ENCODE measurements at places on chromosomes 3 and 15.

DNA sequence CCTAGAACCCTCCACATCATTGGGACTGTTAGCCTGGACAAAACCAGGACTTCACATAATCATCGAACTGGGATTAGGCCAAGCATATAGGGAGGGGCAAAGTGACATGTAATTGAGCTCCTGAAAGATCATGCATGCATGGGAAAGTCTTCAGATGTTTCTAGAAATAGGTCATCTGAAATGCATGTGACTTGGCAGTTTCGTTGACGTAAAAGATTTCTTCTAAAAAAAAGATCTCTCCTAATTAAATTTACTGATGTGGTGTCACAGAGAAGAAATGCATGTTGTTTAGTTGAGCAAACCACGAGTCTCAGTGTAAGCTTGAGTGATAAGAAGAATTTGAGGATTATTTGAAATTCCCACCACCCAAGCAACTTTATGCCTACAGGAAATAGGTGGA lies 70.0 kb upstream of the LIMD1 start:
- no peak for DNase-seq

DNA sequence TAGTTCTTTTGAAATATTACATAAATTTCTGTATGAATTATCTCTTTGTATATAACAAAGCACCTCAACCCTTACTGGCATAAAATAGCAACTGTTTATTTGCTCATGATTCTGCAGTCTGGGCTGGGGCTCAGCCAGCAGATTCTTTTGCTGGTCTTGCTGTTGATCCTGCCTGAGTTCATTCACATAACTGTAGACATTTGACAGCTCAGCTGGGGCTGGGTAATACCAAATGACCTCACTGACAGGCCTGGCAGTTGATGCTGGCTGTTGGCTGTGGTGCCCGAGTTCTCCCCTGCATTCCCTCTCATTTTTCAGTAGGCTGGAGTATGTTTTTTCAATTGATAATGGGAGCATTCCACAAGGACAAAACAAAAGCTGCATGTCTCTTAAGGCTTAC lies 449.9 kb upstream of the GOLIM4 start:
- peak; percentile 4 for DNase-seq

DNA sequence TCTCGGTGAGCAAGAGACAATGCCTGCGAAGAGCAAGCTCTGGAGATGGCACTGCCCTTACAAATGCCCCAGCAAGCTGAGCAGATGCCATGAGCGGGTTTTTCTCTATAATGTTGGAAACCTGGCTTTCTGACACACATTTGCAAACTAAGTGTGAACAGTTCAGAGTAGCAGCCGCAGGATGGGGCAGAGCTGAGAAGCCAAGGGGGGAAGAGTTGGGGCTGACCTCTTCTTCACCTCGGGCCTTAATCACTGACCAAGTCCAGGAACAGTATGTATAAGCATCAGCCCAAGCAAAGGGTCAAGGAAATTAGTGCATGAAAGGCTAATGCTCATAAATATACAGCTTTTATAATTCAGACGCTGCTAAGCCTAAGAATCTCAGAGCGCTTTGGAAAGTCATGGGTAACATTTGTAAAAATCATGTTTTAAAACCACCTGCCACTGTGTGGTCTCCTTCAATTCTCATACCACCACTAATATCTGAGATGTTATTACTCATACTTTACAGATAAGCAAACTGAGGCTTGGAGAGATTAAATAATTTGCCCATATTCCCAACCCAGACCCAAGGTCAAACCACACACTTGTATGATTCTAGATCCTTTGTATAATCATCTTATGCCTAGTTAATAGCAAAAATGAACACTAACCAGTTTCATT lies 603.4 kb downstream of the FOXP1 start:
- DNase-seq, result no peak

DNA sequence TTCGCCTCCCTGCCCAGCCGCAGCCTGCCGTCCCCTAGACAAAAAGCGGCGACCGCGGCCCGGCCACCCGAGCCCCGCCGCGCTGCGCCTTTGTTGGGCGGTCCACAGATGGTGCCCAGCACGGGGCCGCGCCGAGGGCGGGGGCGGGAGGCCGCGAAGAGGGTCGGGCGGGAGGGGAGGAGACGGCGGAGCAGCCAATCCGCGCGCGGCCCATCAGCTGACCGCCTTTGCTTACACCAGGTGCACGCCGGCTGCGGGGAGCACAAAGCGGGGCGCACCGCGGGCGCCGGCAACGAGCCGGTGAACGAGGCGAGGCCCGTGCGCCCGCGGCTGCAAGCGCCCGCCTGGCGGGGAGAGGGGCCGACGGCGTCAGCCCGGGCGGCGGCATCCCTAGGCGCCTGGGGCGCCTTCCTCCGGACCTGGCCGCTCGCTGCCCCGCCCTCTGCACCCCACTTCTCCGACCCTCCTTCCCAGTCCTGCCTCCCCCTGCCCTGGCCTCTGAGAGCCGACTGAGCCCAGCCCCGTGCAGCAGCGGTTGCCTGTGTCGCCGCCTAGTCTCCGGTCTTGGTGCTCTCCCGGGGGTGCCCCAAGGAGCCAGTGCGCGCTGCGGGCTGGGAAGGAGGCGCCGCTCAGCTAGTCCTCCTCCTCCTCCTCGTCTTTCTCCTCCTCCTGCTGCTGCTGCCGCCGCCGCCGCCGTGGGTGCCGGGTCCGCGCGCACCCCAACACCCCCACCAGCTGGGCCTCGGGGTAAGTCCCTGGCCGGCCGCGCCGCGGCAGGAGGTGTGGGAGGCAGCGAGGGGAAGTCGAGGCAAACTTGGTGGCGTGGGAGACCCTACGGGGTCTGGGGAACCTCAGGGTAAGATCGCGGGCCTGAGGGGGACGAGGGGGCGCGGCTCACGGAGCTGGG lies at the start of gene LRRN1:
Gene LRRN1 (plus strand): TSS at position 259 of the 907 bp plus-strand sequence. CDS start 45,211 bp downstream, outside the sequence.
- DNase-seq, result no peak

DNA sequence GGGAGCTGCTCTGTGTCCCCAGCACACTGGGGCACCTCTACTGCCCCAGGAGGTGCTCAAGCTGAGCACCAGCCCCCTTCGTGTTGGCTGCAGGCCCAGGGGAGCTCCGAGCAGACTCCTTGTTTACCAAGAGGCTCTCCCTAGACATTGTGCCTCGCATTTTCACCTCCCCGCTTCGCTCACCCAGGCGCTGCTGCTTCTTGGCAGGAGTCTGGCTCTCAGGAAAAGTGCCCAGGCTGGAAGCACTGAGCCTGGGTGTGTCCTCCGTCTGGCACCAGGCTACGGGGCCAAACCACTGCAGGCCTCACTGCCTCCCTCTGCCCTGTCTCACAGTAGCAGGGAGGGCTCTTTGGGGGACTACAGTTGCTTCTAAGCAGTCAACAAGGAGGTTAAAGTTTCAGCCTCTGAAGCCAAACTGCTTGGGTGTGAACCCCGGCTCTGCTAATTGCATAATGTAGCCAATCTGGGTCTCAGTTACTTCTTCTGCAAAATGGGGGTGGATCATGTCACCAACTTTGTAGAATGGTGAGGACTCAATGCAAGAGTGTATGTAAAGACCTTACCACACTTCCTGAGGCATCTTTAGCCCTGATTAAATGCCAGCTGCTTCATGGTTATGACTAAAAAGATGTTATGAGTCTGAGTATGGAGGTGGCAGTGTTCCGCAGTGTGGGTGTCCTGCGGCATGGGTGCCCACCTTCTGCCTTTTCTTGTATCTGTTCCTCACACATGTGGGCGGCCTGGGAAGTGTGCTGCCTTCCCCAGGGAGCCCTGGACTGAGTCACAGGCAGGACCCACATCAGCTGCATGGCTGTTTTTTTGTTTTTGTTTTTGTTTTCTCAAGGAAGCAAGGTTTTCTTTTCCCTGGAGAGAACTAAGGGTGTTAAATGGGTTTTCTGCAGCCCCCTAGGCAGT lies 88.9 kb downstream of the CLSTN2 start:
- DNase-seq, result no peak

DNA sequence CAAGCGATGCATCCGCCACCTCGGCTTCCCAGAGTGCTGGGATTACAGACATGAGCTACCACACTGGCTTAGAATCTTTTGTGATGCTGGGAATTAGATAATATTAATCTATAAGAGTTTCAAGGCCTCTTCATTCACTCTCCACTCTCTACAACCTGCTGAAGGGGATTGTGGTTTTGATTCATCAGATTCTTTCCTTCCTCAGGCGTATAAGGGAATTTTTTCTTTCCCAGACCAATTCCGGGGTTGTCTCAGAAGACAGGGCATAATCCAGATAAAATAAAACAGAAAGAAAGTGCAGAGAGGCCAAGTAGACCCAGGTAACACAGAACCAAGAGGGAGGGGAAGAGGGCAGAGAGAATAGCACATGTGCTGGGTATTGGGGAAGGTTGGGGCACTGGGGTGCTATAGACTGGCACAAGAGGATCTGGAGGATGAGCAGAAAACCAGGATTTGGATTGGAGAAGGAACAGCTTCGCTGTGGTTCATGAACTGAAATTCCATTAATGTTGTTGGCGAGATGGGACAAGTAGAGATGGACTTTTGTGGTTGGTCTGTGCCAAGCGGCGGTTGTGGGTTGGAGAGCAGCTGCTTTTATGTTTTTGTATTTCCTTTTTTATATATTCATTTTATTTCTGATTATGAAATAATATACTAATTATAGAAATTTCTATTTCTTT lies 12.8 kb downstream of the ARL6IP5 start:
- no peak for DNase-seq

DNA sequence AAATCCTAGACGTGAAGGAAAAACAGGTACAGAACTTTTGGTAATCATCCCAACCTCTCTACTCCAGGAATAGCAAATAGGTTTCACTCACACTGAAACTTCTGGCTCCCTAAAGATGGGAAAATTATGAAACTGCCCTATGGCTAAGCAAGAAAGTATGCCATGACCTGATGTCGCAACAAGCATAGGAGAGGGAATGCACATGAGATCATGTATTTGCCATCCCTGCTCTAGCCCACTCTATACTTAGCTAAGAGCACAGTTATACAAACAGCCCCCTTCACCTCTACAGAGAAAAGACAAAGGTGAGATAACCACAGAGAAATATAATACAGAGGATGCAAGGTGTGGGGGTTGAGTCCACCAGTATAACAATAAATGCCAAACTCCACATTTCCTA lies 102.7 kb downstream of the TBC1D5 start:
- DNase-seq, result peak; percentile 70

DNA sequence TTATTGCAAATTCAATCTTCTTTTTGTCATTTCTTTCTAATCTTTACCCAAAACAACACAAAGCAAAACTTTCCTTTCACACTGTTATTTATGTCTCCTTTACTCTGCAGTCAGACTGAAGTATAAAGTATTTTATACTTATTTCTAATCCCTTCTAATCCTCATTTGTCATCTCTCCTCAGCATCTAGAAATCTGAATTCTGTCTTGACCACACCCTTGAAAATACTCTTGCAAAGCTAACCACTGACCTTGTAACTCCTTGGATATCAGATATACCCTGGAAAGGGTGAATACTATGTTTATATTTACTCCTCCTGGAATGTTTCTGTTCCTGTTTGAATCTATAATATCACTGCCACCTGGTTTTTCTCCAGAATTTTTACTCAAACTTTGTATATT lies 481.1 kb downstream of the ZNF385D start:
- no peak for DNase-seq

DNA sequence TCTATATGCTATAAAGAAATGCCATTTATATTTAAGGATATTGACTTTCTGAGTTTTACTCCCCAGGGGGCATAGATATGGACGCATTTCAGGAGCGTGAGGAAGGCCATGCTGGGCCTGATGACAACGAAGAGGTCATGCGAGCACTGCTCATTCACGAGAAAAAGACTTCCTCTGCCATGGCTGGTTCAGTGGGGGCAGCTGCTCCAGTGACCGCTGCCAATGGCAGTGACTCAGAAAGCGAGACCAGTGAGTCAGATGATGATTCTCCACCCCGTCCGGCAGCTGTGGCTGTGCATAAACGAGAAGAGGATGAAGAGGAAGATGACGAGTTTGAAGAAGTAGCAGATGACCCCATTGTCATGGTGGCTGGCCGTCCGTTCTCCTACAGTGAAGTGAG lies 38.4 kb downstream of the GTF2E1 start:
- peak; percentile 94 for DNase-seq

- no peak for DNase-seq
Observed at GRCh38 chr3:79983118-79983517, 215.3 kb upstream of the ROBO1 start.

DNA sequence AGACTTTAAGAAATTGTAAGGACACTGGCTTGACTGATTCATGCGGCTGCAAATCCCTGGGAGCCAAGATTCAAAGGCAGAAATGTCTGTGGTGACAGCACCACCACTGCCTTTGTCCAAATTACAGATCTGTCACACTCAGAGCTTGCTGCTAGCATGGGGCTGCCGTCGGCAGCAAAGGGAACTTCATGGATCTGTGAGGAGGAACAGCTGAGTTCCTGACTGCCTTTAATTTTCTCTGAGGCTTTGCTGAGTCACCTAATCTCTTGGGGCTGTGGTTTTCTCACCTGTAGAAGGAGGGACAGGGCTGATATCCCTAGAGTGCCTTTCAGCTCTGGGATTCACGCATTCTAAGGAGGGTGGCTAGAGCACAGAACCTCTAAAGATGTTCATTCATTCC lies 4.1 kb upstream of the PAK6 start:
- no peak for DNase-seq

DNA sequence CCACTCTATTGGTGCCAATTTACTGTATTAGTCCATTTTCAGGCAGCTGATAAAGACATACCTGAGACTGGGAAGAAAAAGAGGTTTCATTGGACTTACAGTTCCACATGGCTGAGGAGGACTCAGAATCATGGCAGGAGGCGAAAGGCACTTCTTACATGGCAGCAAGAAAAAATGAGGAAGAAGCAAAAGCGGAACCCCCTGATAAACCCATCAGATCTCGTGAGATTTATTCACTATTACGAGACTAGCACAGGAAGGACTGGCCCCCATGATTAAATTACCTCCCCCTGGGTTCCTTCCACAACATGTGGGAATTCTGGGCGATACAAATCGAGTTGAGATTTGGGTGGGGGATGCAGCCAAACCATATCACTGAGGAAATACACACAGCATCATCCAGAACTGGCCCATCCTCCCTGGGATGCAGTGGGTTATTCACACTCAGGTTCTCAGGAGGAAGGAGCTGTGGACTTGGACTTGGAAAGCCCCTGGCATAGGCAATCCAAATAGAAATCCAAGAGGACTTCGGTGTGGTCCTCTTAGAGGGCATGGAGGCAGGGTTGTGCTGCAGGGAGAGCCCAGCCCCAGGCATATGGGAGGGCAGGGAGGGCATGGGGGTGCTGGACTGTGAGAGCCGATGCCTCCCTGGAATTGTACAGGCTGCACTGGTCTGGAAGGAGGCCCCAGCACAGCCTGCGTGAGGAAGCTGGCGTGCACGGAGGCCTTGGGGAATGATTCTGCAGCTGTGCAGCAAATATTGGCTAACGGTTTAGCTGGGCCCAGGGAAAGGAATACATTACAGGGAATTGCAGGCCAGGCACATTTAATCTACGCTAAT lies 62.9 kb downstream of the EFCAB12 start:
- no peak for DNase-seq

DNA sequence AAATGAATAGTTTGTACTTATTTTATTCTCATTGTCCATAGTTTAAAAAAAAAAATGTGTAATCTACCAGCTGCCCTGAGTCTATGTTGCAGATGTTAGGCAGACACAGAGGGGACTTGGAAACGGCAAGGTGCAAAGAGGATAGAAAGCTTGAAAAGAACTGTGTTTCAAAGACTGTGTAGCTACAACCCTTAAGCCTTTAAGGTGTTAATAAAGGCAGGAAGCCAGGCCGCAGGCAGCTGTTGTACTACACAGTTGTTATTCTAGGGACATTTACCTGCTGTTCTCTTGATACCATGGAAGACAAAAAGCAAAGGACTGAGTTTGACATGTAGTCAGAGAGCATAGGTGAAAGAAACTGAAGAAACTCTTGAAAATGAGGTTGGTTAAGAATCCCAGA lies 440.0 kb downstream of the TUSC7 start:
- DNase-seq, result no peak

GRCh38 chr15:42729409-42729808 lies 7.5 kb downstream of the CDAN1 start:
- no peak for DNase-seq

- no peak for DNase-seq
Observed at GRCh38 chr3:69248436-69248835, 126.0 kb upstream of the LMOD3 start.
